ENCODE measurements at places on chromosomes 7 and 10.

DNA sequence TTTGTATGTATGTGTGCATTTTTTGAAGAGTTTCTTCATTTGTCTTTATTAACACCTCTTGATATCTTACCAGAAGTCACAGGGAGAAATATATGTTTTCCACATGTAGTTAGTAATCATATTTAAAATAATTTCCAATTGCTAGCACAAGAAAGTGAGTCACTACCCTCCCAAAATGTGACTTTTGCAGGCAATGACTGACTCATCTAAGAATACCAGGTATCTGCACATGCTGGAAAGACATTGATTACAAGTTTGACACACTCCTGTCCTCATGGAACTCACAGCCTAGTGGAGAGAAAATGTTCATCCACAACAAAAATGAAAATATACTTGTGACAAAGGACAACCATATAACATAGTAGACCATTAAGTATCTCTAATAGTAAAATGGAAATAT is 82.9 kb downstream of the SEMA3D start:
- no peak for DNase-seq

- DNase-seq = no peak
These were observed 14.8 kb upstream of the CD36 start for GRCh38 chr7:80623503-80624252.

DNA sequence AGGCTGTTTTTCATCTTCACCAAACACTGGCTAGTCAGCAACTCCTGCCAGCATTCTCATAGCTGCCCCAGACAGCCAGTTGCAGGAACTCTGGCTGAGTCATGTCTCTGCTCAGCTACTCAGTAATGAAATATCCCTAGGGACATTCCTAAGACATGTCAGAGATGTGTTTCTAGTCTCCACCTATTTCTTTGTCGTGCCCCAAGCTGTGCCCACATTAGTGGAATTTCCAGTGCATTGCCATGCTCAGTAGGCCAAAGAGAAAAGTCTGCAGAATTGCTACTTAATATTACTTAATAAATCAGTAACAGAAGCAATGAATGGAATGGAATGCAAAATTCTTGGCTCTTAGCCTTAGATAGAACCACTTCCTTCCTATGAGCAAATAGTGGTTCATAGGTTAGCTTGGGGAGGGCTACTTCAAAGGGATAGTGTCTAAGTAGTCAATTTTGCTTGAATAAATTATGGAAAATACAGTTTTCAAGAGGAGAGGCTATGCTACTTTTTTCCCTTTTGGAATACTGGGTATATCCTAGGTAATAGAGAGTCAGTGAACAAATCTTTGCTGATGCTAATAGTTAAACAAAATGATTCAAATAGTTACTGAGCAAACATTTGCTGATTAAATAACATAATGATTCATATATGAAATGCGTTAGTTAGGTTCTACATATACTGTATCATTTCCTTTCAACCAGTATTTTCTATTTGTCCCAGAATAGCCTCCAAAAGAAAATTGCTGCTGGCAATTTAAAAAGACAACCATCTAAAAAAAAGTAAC is 23.6 kb upstream of the SEMA3C start:
- DNase-seq = no peak

- no peak for DNase-seq
These were observed 22.8 kb downstream of the SLC25A40 start for GRCh38 chr7:87853237-87853864.

GRCh38 chr7:12583922-12584321 is 13.4 kb downstream of the SCIN start:
- DNase-seq = no peak

DNA sequence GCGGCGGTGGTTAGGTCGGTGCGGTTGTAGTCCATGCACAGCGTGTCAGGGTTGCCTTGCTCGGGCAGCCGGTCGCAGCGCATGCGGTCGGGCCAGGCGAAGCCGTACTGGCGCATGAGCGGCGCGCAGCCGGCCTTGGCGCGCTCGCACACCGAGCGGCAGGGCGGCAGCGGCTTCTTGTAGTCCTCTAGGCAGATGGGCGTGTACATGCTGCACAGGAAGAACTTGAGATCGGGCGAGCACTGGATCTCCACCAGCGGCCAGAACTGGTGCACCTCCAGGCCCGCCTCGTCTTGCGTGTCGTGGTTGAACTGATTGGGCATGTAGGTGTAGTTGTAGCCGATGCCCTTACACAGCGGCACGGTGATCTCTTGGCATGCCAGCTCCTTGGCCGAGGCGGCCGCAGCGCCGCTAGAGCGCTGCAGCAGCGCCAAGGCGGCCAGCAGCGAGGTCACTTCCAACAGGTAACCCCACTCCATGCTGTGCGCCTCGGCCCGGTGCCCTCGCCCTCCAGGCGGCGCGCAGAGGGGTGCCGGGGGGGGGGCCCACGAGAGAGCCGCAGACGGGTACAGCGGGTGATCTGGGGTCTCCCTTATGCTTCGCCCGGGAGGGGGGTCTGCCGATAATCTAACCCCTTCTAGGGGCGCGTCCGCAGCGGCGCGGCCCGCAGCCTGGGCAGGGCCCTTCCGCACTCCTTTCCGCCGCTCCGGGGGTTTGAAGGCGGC is 983 bp downstream of the FZD8 start:
- DNase-seq = no peak

GRCh38 chr7:154743206-154743605 is 259.7 kb downstream of the PAXIP1 start:
- DNase-seq = no peak

DNA sequence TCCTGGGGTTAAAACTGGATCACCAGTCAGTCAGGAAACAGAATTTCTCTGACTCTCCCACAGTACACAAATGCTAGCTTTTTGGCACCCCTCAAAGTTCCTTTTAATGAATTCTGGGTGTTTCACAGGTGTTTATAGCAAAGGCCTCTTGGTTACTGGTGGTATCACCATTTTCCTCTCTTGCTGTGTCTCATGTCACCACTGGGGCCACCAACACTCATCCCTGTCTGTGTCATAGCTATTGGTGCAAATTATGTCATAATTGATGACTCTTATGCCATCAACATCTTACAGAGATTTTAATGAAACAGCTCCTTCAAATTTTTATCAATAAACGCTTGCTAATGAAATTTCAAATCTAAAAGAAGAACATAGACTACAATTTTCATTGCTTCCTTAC is 27.7 kb upstream of the OSBPL3 start:
- DNase-seq = no peak

DNA sequence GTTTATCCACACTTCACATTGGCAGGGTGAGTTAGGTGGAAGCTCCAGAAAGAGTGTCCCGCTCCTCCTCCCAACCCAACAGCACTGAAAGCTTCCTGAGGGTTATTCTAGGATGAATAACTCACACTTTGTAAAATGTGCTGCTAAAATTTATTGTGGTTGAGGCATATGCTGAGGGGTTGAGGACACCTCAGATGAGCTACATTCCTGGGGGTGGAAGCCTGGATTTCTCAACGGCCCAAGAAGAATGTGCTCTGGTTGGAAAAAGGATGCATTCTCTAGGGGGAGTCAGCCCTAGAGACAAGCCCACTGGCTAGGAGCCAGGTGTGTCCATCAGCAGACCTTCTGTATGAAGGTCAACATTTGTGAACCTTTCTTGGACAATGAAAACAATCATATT is 91.5 kb upstream of the PDE1C start:
- no peak for DNase-seq

GRCh38 chr7:82674268-82674667 is 230.7 kb upstream of the CACNA2D1 start:
- DNase-seq = no peak

- no peak for DNase-seq
These were observed 75.8 kb downstream of the DLG5 start for GRCh38 chr10:77850620-77851231.

GRCh38 chr10:48447356-48448215 is 141.1 kb downstream of the MAPK8 start:
- no peak for DNase-seq

GRCh38 chr10:86657396-86658011 is 3.2 kb downstream of the OPN4 start:
- DNase-seq = no peak

Data from activated CD4-positive, CD25-positive, alpha-beta regulatory T cell (primary cell).